ENCODE measurements at places on chromosomes 3 and 15. TPM values are rescaled to one million over a fixed set of nuclear protein-coding genes. Genes with fewer than 3 reads are reported as not detected.

GRCh38 chr15:49137861-49138260, 17.5 kb downstream of the COPS2 start:
- no peak overlapping the region for H3K4me3 ChIP-seq
- DNase-seq, result no peak
- peaks cover under 1% of the 10 kb centered on the region for H3K36me3 ChIP-seq
- H3K27ac ChIP-seq, result no peak overlapping the region
- H3K27me3 ChIP-seq, result no peaks in the 10 kb centered on the region
- H3K4me1 ChIP-seq, result no peaks in the 10 kb centered on the region

- no peaks in the 10 kb centered on the region for H3K36me3 ChIP-seq
- no peaks in the 10 kb centered on the region for H3K4me1 ChIP-seq
- DNase-seq, result no peak
- no peak overlapping the region for H3K4me3 ChIP-seq
- H3K27ac ChIP-seq, result no peak overlapping the region
- H3K27me3 ChIP-seq, result no peaks in the 10 kb centered on the region
Observed at GRCh38 chr15:82894971-82895520, 57.5 kb downstream of the HOMER2 start.

DNA sequence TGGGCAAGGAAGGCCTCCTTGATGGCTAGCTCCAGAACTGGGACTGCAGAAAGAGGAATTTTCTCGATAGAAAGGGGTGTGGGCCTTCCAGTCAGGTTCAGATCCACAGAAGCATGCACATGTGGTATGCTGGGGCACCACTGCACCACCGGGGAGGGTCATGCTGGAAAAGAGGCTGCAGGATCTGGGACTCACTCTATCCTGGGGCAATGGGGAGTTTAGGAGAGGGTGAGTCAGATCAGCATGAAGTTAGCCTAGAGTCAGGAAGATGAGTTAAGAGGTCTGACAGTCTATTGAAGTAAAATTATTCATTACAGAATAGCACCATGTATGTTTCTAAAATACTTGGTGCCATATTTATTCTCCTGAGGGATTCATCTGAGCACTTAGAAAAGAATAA, 130.2 kb upstream of the TOPAZ1 start:
- no peak for DNase-seq
- H3K27me3 ChIP-seq, result no peaks in the 10 kb centered on the region
- H3K27ac ChIP-seq, result no peak overlapping the region
- no peaks in the 10 kb centered on the region for H3K36me3 ChIP-seq
- H3K4me1 ChIP-seq, result no peaks in the 10 kb centered on the region
- H3K4me3 ChIP-seq, result no peak overlapping the region

The CERS3 gene
- 0.12 TPM for total RNA-seq
